ENCODE measurements at places on chromosomes 6 and 20. TPM values are rescaled to one million over a fixed set of nuclear protein-coding genes. Genes with fewer than 3 reads are reported as not detected.

Gene SPATA25
- 3.0 TPM for total RNA-seq

DNA sequence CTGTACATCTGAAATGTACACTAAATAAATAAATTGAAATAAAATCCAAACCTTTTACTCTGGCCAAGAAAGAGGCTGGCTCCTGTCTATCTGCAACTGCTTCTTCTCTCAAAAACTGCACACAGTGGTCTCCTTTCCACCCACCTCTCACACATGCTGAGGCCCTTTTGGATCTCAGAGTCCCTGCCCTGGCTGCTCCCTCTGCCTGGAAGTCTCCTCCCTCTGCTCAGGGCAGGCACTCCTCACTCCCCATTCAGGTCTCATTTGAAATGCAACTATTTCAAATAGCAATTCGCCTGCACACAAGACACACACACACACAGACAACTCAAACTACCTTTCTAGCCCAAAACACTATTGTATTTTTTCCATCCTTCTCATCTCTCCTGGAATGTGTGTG lies 348.8 kb downstream of the PKHD1 start:
- H3K27ac ChIP-seq = no peak overlapping the region
- H3K27me3 ChIP-seq = no peaks in the 10 kb centered on the region
- no peaks in the 10 kb centered on the region for H3K4me1 ChIP-seq

Gene CLPSL2
- total RNA-seq = not detected

- H3K4me3 ChIP-seq = no peak overlapping the region
- no peaks in the 10 kb centered on the region for H3K27me3 ChIP-seq
Measured at GRCh38 chr6:16670617-16671051, 90.6 kb downstream of the ATXN1 start.

Gene HEY2
- total RNA-seq = 3.5 TPM
